ENCODE measurements at places on chromosomes 11 and 22.

GRCh38 chr11:32830413-32830738, 649 bp downstream of the PRRG4 start:
- DNase-seq: no peak

DNA sequence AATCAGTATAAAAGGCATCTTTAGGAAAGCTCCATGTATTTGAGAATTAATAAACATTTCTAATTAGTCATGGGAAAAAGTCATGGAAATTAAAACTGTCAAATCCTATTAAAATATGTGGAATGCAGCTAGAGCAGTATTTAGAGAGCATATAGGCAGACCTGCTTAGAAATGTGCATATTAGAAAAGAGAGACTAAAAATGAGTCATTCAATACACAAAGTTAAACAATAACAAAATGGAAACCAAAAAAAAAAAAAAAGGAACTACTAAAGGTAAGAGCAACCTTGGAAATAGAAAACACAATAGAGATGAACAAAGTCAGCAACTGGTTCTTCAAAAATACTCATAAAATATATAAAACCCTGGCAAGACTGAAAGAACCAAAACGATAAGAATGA, 59.7 kb upstream of the RASSF10 start:
- DNase-seq: no peak

- DNase-seq: no peak
Observed at GRCh38 chr11:45182902-45183301, 36.5 kb downstream of the PRDM11 start.

- DNase-seq: no peak
Observed at GRCh38 chr11:116386118-116386699, 386.6 kb downstream of the BUD13 start.

- no peak for DNase-seq
Observed at GRCh38 chr11:130299978-130300377, 14.7 kb downstream of the ZBTB44 start.

- DNase-seq: no peak
Observed at GRCh38 chr11:73347067-73347466, 29.1 kb upstream of the RELT start.

DNA sequence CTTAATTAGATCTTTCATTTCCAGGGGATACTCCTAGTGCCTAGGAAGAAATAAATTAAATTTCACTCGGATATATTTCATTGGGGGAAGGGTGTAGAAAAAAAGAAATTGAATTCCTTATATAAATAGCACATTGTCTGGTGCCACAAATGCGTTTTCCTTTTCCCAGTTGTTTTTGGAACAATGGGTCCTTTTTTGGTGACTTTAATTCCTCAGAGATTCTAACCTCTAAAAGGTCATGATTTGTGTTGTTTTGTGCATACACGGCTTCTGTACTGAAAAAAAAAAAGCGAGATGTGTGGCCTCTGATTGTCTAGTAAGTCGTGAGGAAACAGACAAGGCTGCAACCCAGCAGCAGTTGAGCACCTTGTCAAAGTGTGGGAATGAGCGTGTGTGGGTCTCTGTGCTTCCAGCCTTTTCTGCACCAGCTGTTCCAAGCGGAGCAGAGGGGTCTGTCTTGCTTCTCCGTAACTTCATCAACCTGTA, 64.5 kb upstream of the CRTAM start:
- no peak for DNase-seq

GRCh38 chr11:7635137-7635536, 38.2 kb downstream of the CYB5R2 start:
- DNase-seq: no peak

- DNase-seq: no peak
Observed at GRCh38 chr11:75325713-75326438, 25.6 kb downstream of the ARRB1 start.

- DNase-seq: no peak
Observed at GRCh38 chr11:105073456-105074165, 28.5 kb upstream of the CARD16 start.

DNA sequence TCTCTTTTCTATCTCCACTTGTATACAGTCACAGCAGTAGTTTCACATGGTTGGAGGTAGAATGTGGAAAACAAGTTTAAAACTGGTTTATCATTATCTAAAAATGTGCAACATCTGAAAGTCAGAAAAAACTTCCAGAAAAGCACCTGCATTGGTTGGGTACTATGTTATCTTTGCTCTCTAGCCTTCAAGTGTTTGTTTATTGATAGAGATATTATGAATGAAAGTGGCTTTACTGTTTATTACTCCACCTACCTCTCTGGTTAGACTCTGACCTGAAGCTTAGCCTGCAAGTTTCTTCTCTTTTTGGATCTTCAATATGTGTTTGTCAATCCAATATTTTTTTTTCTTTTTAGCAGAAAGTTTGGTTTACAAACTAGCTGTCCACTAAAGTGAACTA, 2161.4 kb upstream of the RAG2 start:
- no peak for DNase-seq

- no peak for DNase-seq
Observed at GRCh38 chr22:36862251-36863242, 1.7 kb downstream of the NCF4 start.

- no peak for DNase-seq
Observed at GRCh38 chr11:116217006-116217405, 555.8 kb downstream of the BUD13 start.

DNA sequence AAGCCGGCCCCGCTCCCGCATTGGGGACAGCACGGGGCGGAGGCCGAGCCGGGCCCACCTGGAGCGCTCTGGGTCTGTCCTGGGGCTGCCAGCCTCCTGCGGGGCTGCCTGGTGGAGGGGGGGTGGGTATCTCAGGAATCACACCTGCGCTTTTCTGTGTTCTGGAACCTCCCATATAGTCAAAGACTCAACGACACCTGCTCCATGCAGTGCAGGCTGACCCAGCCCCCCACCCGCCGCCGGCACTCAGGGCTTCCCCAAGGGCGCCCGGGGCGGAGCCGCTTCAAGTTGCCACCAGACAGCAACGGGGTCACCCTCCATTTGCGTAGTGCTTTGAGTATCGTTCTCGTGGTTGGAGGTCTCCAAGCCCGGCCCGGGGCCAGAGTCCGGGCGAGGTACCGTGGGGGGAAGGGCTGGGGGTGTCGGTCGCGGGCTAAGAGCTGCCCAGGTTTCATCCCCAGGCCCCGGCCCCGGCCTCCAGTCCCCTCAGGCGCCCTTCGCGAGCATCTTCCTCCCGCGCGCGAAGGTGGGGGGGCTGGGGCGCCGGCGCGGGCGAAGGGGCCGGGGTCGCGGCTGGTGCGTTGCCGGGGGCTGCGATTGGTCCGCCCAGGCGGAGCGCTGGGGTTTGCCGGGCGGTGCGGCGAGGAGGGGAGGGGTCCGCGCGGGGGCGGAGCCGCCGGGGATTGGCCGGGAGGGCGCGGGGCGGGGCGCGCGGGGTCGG, 6.6 kb downstream of the TSPAN4 start:
- DNase-seq: peak; percentile 23

GRCh38 chr22:19062139-19062942, 59.9 kb downstream of the DGCR2 start:
- DNase-seq: no peak

- no peak for DNase-seq
Observed at GRCh38 chr22:38106814-38107578, 3.5 kb downstream of the BAIAP2L2 start.

- no peak for DNase-seq
Observed at GRCh38 chr11:111674941-111675340, 72.7 kb downstream of the SIK2 start.

GRCh38 chr22:21642584-21643448, 714 bp downstream of the SDF2L1 start:
- DNase-seq: peak; percentile 37

DNA sequence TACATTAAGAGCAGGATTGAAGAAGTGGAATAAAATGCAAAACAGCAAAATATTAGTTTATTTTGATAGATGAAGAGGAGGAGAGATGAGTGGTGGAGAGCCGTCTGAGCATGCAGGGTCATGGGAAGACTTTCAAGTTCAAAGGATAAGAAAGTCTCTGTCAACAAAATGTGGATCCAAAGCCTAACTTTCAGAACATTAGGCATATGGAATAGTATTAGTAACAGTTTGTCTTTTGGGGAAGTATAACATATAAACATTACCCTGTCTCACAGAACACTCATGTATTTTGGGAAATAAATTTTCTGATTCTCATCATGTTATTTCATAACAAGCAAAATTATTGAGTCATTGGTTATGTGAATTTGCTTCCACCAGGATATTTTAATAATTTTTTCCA, 104.3 kb upstream of the CEP126 start:
- DNase-seq: no peak

DNA sequence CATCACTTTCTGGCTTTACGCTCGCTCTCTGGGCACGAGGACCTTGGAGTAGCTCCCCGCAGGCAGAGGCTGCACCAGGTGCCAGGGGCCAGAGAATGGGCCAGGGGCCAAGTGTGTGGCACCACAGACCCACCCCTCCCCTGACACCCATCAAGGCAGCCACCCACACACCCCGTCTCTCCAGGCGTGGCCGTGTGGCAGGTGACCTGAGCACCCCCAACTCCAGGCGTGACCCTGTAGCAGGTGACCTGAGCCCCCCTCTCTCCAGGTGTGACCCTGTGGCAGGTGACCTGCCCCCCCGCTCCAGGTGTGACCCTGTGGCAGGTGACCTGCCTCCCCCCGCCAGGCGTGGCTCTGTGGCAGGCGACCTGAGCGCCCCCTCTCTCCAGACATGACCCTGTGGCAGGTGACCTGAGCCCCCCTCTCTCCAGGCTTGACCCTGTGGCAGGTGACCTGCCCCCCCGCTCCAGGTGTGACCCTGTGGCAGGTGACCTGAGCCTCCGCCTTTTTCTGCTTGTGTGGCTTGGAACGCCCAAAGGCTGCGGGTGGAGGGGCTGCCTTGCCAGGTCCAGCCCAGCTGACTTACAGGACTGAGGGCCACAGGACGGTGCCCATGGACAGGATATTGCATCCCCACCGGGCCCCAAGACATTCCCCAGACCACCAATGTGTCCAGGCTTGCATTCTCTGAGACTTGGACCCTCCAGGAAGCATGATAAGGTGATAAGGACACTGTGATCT, 667.2 kb downstream of the BRD1 start:
- DNase-seq: no peak

- peak; percentile 9 for DNase-seq
Observed at GRCh38 chr11:108223348-108224149, 682 bp downstream of the ATM start.

- DNase-seq: no peak
Observed at GRCh38 chr11:1768141-1768469, 4.4 kb upstream of the CTSD start.

- DNase-seq: no peak
Observed at GRCh38 chr11:108934289-108934688, 269.4 kb downstream of the DDX10 start.

- no peak for DNase-seq
Observed at GRCh38 chr22:25085930-25086901, 113.4 kb upstream of the CRYBB3 start.

- no peak for DNase-seq
Observed at GRCh38 chr22:36360011-36360410, 27.8 kb downstream of the MYH9 start.

DNA sequence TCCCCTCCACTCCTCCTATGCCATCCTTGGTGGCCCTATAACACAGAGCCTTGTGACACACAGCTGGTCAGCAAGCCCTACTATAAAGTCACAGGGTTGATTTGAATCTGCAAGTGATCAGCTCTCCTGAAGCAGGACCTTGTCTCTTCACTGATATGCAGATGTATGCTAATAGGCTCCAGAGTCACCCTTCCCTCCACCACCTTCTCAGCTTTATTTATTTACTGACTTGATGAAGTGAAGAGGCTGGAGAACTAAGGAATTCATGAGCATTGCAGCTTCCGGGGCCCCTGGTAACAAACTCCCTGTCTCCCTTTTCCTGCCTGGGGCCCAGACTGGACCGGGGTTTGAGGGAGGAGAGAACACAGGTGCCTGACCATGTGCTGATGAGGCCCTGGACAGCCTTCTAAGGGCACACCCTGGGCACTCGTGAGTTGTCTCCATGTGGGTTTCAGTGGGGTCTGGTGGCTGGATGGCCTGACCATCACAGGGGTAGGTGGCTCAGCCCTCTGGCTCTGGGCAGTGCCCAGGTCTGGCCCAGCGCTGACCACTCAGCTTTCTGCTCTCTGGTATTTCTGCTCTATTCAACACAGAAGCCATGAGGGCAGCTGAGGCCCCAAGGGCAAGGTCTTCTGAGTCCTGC, 307.5 kb downstream of the NTM start:
- DNase-seq: no peak

GRCh38 chr22:44815099-44816070, 63.0 kb downstream of the ARHGAP8 start:
- no peak for DNase-seq

- no peak for DNase-seq
Observed at GRCh38 chr11:122139595-122139866, 23.5 kb upstream of the BLID start.

DNA sequence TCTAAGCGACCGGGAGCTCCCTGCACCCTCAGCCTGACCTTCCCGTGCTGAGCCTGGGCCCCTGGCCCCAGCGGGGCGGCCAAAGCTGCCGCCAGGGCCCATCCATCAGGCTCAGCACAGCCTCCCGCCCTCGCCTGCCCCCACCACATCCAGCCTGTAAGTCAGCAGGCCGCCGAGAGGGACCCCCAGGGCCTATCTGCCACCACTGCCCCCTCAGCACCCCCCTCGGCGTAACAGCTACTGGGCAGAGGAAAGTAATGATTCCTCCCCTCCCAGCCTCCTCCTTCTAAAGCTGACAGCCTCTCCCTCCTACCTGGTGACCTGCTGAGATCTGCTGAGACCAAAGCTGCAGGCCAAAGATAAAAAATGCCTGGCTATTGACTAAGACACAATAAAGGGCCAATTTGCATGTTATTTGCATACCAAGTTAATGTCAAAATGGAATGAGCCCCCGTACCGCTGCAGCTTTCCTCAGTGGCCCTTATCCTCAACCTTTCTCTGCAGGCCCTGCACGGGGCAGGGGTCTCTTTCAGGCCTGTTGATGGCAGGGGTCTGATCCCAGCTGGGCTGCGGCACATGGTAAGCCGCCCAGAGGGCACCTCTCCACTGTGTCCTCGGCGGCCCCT, 51.6 kb downstream of the RPUSD4 start:
- DNase-seq: no peak

GRCh38 chr11:33445761-33446161, 188.6 kb downstream of the HIPK3 start:
- no peak for DNase-seq

DNA sequence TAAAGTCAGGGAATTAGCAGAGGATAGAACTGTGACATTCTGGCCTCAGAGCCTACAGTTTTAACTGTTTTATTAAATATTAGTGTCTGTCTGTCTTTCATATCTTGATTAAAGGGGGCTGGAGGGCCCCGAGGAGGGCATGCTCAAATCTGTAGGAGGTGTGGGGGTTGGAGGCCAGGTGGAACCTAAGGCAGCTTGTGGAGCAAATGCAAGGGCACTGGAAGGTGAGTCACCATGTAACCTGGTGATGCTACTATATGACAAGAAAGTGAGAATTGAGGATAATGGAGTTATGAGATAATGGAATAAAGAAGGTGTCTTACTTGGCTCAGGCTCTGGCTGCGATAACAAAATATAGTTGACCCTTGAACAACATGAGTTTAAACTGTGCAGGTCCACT, 27.3 kb upstream of the TMEM86A start:
- DNase-seq: no peak

- no peak for DNase-seq
Observed at GRCh38 chr22:50686794-50687193, 14.2 kb downstream of the SHANK3 start.

- DNase-seq: peak; percentile 74
Observed at GRCh38 chr22:36435516-36436415, 45.7 kb downstream of the TXN2 start.
